ENCODE measurements at places on chromosomes 13 and 19.
A peak's percentile ranks its signal among the peaks of the same experiment; 100 is the strongest.

- DNase-seq, result peak; percentile 14
Observed at GRCh38 chr13:28679628-28680027, 20.7 kb downstream of the POMP start.

- DNase-seq, result no peak
Observed at GRCh38 chr13:66345971-66346370, 884.2 kb downstream of the PCDH9 start.

DNA sequence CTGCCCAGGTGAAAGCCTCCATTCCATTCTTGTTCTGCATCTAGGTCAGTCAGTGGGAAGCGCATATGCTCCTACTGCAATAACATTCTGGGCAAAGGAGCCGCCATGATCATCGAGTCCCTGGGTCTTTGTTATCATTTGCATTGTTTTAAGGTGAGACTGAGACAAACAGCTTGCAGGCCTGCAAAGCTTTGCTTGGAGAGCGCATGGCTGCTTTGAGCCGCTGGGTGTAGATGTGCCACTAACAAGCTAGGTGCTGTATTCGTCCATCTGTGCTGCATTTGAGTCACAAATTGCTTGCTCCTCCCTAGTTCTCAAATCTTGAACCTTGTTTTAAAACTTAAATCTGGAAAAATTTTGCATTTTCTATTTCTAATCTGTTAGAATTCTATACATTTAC is 219.1 kb downstream of the LMO7 start:
- no peak for DNase-seq

DNA sequence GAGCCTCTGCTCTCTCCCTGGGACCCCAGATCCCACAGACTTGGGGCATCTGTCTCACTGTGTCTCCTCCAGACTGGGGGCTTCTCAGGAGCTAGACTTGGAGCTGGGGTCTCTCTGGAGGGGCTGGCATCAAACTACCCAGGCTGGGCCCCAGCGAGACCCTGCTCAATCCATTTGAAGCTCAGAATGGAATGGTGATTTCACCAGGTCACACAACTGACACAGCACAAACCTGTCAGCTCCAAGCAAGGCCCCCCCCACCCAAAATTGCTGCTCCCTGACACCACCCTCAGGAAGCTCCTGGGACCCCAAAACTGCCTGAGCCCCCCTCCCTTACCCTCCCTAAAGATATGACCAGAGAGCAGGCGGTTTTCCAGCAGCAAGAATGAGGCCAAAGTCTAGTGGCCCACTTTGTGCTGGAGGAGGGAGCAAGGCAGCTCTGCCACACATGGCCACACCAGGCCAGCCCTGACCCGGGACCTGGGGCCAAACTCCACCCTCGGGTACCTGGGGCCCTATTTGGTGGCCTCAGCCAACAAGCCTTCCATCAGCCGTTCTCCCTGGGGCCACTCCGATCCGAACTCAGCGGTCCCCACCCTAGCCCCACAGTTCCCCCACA is 2.4 kb downstream of the NR2F6 start:
- DNase-seq, result no peak

- peak; percentile 97 for DNase-seq
Observed at GRCh38 chr19:2627319-2627829, 75.1 kb downstream of the GNG7 start.

DNA sequence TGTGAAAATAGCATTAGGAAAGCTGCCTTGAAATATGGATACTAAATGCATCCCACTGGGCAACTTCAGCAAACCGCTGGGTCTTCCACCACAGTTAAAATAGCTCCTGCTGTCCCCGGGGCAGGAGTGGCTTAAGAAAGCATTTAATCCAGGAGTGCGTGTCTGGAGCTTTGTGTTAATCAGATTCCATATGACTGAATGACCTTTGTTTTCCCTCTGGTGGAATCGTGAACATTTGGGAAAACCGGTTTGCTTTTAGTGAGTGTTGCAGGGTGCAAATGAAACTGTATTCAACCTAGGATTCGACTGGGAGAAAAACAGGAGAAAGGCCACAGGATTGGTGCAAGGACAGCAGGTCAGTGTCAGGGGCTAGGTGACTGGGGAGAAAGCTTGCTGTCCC is 237.6 kb upstream of the MAB21L1 start:
- DNase-seq, result no peak

GRCh38 chr13:112967686-112968379 is 1.2 kb upstream of the MCF2L start:
- DNase-seq, result no peak

All from fibroblast of lung (primary cell).